ENCODE measurements at places on chromosomes 2 and 18.

DNA sequence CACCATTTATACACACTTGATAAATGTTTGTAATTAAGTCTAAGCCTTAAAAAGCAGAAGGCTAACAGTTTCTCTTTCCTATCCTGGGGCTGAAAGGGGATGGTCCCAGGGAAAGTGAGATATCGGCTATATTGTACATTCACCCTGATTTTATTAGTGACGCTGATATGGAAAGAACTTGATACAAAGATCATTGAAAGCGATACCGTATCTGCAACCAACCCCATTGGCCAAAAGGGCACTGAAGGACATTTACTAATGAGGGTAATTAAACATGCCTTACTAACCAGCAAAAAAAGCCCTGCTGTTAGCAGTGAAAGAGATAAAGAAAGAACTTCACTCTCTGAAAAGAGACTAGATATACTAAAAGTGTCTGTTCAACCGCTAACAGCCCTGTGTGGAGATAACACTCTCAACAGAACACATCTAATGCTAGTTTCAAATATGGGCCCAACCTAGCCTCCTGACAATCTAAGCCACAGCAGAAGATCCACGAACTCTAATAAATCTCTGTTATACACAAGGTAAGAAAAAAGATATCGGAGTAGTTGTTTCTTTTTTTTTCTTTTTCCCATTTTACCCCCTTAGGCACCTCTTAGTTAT lies 200.0 kb downstream of the CDH2 start:
- no peak for DNase-seq

GRCh38 chr18:23618862-23619387 lies 32.6 kb upstream of the NPC1 start:
- DNase-seq = no peak

DNA sequence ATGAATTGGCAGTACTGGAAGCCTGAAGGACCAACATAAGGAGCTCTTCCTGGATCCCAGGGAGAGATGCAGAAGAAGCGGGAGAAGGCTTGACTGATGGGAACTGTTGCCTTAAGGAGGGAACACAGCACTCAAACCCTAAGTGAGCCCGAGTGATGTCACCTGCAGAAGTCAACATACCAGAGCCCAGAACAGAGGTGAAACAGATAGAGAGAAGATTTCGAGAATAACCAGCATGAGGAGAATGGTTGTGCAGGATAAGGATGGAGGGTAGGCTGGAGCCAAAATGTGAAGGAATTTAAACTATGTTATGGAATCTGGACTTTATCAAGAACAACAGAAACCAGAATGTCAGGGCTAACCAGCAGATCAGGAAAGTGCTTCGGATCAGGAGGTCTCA lies 463.1 kb upstream of the DDX18 start:
- DNase-seq = no peak

DNA sequence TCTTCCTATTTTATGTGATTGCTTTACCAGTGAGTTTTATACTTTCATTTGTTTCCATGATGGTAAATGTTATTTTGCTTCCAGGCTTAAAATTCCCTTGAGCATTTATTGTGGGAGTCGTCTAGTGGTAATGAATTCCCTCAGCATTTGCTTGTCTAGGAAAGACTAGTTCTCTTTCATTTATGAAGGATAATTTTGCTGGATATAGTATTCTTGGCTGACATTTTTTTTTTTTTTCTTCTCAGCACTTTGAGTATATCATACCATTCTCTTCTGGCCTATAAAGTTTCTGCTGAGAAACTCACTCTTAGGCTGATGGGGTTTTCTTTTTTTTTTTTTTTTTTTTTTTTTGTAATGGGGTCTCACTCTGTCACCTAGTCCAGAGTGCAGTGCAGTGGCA lies 99.1 kb downstream of the EDAR start:
- no peak for DNase-seq

- DNase-seq = no peak
These were observed 23.0 kb upstream of the RTTN start for GRCh38 chr18:70228536-70228935.

GRCh38 chr18:79506191-79507075 lies 110.7 kb downstream of the NFATC1 start:
- DNase-seq = no peak

GRCh38 chr18:63511285-63511684 lies 30.9 kb upstream of the SERPINB12 start:
- DNase-seq = peak; percentile 36

- no peak for DNase-seq
These were observed 23.9 kb downstream of the CHN1 start for GRCh38 chr2:174981331-174981730.

Data from globus pallidus (tissue), 1 donor.